ENCODE measurements at places on chromosomes 6 and 20.
A peak's percentile ranks its signal among the peaks of the same experiment; 100 is the strongest.

DNA sequence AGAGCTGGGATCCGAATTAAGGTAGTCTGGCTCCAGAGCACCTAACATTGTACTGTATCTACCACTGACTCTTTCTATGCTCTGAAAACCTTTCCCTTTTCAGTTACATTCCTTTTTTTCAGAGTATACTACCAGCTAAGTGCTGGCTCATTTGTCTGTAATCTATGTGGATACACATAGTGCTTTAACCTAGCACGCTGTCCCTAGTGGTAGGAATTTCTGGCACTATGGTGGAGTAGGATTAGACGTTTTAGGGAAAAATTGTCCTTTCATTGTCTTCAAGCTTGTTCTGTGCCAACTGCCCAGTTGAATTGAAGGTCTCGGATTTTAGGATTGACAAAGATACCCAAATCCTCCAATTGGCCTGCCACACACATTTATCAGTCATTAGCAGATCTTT is 259.1 kb upstream of the FERMT1 start:
- no peak for DNase-seq

DNA sequence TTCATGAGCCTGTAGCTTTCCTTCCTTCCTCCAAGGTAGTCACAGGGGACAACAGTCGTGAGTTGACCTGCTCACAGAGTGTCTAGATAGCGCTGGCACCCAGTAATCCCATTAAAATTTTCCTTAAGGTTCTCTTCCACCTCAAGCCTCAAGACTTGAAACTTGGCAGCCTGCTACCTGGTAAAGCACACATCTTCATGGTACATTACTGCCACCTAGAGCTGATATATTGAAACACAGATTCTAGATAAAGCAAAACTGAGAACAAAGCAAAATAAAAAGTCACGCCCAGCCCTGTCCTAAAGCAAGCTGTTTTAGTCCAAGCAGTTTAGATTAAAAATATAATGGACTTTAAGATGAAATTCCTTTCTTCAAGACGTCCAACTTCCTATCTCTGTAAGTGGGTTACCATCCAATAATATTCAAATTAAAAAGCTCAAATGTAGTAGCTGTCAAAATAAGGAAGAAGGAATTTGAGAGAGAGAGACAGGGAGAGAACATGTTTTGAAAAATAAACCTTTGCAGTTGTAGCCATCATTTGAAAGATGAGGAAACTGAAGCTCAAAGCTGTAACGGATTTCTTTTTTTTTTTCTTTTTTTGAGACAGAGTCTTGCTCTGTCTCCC is 50.7 kb upstream of the CD83 start:
- DNase-seq: peak; percentile 49

GRCh38 chr6:161498359-161498758 is 224.5 kb upstream of the AGPAT4 start:
- no peak for DNase-seq

- no peak for DNase-seq
These were observed 156.3 kb upstream of the RNF24 start for GRCh38 chr20:4171538-4172116.

- DNase-seq: no peak
These were observed 152.9 kb downstream of the JARID2 start for GRCh38 chr6:15398633-15399275.

GRCh38 chr6:30483677-30484279 is 5.5 kb upstream of the HLA-E start:
- DNase-seq: peak; percentile 60

DNA sequence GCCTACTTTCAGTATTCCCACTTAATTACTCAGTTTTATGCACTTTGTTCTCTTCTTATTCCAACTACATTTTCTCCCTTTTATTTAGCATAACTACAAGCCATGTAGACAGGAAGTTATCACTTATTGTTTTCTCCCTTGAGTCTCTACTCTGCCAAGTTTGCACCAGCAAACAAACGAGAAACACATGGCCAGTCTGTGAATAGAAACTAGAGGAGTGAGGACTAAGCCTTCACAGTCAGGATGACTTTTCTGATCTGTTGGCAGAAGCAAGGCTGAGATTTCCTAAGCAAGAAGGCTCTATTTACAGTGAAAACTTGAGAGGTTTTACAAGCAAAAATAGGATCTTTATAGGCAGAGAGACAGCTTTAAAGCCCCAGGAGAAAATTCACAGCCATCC is 69.8 kb upstream of the TINAG start:
- no peak for DNase-seq

- no peak for DNase-seq
These were observed 39.3 kb upstream of the SRPK1 start for GRCh38 chr6:35960187-35960586.

DNA sequence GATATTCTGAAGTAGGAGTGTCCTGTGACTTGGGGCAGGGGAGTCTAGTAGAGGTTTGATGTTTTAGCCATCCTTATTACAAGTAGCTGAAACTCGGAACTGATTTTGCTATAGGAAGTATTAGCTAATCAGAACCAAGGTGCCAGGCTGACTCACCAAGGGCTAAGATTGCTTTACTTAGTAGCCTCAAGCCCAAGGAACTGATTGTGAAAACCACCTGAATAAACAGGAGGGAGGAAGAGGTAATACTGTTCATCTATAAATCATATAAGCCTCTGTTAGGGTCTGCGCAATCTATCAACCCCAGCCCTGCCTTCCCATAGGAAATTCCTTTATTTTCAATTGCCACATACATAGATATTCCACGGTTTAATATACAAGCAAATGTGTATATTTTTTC is 54.4 kb downstream of the GNAS start:
- no peak for DNase-seq

DNA sequence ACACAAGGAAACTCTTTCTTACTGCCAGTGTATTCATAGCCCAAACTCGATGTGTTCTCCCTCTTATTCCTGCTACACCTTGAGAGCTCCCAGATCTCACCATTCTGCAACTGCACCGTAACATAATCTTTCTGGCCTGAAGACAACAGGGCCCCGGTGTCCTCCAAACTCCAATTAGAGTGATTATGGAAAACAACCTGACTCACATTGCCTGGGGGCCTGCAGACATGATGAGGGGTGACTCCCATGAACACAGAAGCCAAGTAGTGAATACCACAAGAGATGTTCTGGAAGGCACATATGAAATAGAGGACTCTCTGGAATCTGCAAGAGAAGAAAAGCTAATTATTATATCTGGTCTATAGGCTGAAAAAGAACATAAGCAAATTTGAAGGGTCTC is 19.7 kb downstream of the SLC22A16 start:
- DNase-seq: no peak

DNA sequence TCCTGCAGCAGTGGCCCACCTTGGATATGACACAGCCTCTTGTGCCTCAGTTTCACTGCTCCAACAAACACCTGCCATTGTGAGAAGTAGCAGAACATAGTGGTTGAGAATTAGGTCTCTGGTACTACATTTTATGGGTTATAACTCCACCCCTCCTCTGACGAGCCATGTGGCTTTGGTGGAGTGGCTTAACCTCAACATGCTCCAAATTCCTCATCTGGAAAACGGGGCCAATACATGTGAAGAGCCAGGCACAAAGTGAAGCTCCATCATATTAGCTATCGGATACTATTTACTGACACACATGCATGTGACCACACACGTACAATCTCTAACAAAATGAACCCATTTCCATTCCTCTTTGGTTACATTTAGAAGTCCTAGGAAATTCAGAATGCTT is 8.4 kb upstream of the KIZ start:
- no peak for DNase-seq

- DNase-seq: no peak
These were observed 20.6 kb upstream of the NKX2-2 start for GRCh38 chr20:21534453-21534852.

DNA sequence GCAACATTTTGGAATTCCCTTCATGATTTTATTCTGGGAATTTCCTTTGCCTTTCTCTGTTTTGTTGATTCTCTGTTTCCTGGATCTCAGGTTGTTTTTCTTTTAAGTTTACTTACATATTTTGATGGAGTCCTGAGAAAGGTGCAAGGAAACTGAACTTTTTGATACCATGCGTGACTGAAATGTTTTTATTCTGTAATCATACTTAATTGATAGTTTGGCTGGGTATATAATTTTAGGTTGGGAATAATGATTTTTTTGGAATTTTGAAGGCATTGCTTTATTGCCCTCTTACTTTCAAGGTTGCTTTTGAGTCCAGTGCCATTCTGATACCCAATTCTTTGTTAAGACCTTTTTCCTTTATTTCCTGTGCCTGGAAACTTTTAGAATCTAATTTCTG is 45.2 kb downstream of the LRRC1 start:
- no peak for DNase-seq

DNA sequence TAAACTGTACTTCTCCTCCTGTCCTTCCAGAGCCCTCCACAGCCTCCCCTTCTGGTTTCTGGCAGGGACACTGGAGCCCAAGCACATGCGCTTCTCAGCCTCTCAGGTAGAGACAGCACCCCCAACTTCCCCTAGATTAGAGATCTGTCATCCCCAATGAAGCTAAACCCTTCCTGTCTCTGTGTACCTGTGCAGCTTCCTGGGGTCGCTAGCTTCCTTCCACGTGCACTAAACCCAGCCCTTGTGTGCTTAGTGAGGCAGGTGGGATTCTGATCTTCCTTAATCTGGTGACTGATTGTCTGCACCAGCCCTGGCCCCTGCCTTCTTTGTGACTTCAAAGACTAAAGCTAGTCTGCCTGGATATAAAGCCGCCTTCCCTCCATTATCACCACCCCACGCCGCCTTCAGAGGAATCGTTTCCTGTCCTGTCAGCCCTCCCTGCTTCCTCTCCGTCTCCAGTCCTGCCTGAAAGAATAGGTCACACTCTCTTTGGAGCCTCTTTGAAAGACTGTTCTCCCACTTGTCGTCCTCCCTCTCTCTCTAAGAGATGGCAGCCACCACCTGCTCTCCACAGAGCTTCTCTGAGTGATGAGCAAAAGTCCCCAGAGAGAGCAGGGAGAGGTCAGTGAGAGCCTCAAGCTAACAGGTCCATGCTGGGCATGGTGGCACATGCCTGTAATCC is 27.5 kb downstream of the CAPN11 start:
- no peak for DNase-seq

DNA sequence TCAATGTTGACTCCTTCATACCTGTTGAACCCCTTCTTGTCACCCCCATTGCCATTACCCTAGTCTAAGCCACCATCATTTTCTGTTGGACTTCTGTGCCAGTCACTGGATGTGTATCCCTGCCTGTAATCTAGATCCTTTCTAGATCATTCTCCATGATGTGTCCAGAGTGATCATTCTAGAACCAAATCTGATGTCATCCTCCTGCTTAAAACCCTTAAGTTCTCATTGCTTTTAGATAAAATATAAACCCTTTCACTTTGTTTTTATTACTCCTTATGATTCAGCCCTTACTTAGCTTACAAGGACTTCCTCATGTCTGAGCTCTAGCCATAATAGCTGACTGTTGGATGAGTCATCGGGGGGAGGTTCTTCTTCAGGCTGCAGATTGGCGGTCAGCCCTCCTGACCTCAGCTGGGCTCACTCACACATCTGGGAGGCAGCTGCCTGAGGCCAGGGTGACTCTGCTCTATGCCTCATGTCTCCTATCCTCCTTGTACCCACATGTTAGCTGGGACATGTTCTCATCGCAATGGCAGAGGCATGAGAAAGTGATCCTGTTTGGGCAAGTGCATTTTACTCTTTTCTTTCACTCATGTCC is 287.6 kb downstream of the ESR1 start:
- DNase-seq: peak; percentile 46

DNA sequence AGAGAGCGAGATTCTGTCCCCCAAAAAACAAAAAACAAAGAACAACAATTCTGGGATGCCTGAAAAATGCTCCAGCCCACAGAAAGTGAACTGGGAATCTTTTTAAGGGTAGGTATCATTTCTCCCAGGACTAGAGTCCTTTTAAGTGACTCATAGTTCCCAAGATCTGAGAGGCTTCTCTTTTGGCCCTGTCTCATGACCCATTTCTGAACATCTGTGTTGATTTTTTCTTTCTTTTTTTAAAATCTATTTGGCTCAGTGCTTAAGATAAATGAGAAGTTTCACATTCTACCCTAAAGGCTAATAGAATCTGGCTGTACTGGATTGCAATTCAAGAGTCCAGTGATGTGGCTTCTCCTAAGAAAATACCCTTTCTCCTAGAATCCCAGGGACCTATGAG is 217.6 kb upstream of the FOXQ1 start:
- no peak for DNase-seq

GRCh38 chr20:1891263-1892118 is 3.7 kb upstream of the SIRPA start:
- DNase-seq: no peak

DNA sequence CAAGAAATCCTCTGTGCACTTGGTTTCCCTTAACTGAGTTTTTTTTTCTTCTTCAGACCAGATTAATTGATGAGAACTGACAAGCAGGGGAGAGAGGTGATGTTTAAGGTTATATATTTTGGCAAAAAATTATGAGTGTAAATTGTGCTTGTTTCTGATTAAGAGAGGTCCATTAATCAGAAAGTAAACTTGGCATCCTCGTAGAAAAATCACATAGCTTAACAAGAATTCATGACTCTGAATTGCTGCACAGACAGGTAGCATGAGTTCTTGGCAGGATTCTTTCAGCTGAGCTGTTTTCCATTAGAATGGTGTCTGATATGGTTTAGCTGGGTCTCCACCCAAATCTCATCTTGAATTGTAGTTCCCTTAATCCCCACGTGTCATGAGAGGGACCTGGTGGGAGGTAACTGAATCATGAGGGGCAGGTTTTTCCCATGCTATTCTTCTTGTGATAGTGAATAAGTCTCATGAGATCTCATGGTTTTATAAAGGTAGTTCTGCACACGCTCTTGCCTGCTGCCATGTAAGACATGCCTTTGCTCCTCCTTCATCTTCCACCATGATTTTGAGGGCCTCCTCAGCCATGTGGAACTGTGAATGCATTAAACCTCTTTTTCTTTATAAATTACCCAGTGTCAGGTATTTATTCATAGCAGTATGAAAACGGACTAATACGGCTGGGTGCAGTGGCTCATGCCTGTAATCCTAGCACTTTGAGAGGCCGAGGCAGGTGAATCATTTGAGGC is 34.2 kb upstream of the DDR1 start:
- no peak for DNase-seq

DNA sequence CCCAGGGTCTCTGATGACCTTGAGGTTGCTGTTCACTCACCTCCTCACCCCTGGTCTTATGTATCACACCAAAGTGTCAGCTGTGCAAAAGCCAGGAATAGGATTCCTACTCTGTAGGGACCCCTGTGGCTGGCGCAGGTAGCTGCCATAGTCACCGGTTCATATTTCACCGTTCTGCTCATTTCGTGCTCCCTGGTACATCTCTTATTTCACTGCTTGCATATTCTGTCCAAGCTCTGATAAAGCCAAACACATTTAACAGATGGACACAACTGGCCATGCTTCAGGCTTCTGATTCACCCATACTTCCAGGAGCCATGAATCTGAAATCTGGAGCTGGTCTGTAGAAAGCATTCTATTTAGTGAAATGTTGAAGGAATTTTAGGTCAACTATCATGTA is 20.5 kb downstream of the SLC22A3 start:
- no peak for DNase-seq

- peak; percentile 53 for DNase-seq
These were observed 9.1 kb downstream of the BCL2L1 start for GRCh38 chr20:31713312-31714273.

Data from hematopoietic multipotent progenitor cell treated with erythropoietin and hydrocortisone succinate and interleukin-3 and kit ligand, for 17 days (in vitro differentiated cells).